ENCODE measurements at places on chromosomes 12 and 14.

- DNase-seq, result no peak
Observed at GRCh38 chr12:121576851-121577391, 3.9 kb downstream of the KDM2B start.

DNA sequence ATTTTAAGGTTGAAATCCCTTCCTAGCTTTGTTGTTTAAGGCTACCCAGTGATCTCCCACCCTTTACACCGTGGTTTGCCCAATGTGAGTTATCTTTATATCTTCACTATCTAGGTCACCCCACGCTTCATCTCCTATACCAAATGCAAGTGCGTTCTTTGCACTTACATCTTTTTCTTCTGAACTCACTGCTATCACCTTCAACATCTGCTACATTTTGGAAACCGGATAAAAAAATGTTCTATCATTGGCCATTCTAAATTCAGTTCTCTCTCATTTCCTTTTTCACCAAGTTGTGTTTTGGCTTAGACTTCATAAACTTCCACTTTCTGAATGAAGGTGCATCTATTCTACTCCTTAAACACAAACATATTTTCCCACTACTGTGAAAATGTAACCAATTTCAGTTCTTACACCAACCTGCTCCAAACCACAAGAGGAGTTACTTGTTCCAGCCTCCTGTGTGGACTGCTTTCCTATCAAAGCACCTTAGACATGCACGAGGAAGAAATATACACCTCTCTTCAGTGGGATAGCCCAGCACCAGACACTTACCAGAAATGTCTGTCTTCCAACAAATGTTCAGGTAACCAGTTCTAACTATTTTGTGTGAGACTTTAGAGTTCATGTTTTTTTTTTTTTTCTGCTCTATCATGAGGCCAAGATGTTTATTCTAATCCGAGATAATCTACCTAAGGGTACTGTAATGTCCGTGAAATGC lies 21.9 kb downstream of the CLEC9A start:
- DNase-seq, result no peak

DNA sequence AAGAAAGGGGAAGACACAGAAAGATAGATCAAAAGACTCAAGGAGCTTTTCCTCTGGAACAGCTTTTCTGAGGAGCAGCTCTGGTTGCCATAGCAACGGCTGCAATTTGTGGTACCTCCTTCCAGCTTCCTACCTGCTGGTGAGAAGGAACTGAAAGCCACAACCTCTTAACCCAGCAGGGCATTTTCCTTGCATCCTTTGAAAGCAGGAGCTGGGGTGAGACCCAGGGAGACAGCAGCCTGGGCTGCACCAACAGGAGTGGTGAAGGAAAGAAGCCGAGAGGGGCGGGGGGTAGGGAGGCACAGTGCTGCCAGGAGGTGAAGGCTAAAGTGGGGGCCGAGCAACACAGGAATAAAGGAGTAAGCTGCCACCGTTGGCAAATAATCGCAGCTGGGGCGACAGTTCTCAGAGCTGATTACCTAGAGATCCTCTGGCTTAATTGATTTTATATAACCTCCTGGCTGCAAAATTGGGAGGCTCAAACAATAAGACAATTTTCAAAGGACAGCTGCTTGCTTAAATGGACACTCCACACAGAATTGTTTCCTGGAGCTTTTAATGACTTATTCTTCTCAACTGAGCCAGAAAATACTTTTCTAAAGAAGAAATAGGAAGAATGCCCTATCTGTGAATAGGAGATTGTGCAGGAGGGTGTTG lies 129.4 kb downstream of the RPAP3 start:
- no peak for DNase-seq

- DNase-seq, result no peak
Observed at GRCh38 chr12:4483885-4484823, 38.5 kb upstream of the FGF6 start.

GRCh38 chr12:91395628-91396135 lies 213.1 kb upstream of the DCN start:
- no peak for DNase-seq

DNA sequence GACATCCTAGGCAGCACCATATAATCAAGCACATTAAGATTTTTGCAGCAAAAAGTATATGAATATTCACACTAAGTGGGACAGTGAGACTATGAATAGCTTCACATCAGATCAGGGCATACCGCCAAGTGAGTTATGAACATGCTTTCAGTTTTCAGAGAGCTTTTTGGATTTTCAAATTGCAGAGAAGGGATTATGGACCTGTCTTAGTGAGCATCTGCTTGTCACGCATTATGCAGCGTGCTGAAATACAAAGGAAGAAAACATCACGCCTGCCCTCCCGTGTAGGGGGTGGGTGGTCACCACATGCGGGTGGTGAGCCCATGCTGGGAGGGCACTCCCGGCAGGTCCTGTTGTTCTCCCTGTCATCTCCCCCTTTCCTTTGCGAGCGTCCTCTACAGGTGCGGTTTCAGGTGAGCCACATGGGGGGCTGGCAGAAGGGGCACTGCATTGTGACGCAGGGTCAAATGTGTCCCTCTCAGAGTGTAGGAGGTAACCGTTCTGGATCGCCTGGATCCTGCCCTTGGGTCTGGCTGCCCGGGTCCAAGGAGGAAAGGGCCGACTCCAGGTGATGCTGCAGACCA lies 42.6 kb downstream of the TRAF3 start:
- DNase-seq, result no peak

DNA sequence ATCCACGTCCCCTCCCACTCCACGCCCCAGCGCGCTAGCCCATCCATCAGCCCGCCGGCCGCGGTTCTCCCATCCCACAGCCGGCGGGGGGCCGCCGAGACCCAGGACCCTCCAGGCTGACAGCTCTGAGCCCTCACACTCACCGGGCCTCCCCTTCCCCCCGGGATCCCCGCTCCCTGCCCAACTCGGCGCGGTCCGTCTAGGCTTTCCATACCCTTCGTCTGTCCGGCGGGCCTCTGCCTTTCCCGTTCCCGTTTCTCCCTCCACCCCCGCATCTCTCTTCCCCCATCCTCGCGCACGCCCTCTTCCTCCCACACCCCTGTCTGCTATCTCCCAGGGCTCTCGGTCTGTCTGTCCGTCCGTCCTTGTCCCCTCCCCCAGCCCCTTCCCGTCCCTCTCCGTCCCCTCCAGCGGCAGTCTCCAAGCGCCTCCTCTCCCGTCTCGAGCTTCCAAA lies 726 bp downstream of the ZFHX2 start:
- DNase-seq, result no peak

GRCh38 chr12:88472775-88473174 lies 107.5 kb downstream of the KITLG start:
- no peak for DNase-seq

- DNase-seq, result no peak
Observed at GRCh38 chr12:97630875-97631274, 168.3 kb downstream of the RMST start.

DNA sequence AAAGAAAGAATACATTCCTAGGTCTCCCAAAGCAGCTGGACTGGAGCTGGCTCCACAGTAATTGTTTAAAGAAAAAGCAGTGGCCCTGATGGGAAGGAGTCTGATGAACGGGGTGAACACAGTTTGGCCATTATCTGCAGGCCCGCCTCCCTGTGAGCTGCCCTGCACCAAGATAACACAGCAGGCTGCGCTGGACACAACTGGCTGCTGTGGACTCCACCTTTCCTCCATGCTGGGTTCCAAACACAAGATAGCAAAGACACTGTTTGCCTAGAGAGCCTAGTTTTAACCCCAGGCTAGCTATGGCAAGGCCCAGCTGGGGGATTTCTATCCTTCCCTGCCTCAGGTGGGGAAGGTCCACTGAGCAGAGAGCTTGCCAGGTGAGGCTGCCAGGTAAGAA lies 34.6 kb downstream of the ZFP36L1 start:
- DNase-seq, result no peak

DNA sequence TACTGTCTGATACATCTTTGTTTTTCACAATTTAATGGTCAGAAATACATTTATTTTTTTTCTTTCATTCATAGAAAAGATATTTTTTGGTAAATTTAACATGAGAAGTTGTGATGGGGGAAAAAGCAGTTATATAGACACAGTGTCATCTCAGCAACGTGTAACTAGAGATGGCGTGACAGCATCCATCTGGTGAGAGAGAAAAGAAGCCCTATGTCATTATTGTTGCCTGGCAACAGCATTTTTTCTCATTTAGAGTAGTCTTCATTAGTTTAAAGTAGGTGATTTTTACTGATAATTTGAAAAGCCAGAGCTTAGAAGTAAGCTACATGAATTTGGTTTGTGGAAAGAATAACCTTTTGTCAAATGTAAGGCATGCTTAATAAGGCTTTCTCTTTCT lies 128.6 kb downstream of the ACSS3 start:
- DNase-seq, result no peak

DNA sequence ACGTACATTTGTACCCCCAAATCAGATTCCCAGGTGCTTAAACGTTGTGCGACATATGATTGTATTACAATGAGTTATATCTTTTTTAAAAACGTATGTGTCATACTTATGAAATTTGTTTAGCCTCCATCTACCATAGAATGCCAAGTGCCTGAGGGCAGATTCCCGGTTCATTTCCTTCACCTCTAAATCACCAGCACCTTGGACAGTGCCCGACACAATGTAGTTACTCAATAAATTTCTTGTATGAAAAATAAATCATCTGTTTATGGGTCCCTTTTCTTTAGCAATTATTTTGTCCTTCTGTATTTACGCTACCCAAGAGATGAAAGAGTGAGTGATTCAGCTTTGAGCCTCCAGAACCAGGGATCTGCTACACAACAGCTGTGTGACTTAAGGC lies 157.4 kb downstream of the TBX5 start:
- no peak for DNase-seq

DNA sequence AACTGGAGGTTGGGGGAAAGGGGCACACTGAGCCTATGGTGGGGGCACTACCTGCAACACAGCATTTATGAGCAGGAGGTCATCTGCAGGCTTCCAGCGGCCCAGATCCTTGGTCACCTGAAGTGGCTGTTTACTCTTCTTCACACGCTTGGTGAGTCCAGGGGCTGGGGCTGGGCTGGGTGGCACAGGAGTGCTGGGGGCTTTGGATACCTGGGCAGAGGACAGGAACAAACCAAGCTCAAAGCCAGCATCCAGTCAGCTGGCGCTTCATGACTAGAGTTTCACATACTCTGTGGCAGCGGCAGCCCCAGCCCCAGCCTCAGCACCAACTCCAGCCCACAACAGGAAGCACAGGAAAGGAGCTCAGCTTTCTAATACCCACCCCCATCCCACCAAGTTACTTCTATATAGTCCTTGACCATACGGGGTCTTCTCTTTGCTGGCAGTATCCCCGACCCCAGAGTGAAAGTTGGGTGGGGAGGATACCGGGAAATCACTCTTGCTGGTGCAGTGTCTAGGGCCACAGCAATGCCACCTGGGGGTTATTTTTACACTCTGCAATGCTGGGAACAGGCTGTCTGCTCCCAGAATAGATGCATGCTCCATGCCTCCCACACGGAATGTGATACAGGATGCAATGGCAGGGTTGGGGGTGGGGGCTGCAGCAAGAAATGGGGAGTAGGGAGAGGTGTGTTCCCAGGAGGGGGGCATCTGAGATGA lies 3.1 kb downstream of the MCRS1 start:
- DNase-seq, result no peak

DNA sequence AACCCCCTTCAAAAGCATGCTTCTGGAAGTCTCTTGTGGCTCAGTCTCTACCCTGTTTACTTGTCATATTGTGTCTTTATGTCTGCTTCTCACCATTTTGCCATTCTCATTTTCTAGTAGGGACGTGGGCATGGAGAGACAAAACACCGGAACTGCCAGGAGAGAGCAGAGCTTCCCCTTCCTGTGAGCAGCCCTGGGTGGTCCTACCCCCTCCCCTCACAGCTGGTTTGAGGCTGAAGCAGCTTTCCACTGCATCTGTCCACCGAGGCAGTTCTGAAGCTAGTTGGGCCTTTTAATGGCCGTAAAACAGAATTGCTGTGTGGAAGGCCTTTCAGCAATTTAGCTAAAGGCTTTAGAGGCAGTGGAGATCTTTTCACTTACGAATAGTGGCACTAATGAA lies 77.0 kb downstream of the PELI2 start:
- DNase-seq, result no peak

DNA sequence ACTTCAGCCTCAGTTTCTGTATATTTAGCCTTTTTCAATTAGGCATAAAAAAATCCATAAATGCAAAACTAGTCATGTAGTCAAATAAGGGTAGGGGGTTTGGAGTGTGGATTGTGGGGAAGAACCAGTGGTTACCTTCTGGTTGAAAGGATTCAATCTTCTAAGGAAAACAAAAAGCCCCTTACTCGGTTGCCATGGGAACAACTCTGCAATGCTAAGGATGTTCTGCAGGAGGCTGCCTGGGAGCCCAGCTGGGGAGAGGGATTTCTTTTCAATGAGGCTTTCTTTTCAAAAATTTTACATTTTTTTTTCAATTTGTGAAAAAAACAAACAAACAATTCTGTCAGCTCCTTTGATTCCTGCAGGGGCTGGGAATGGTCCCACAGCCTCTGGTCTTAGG lies 67.2 kb downstream of the SLC8A3 start:
- DNase-seq, result no peak

GRCh38 chr14:94364964-94365363 lies 23.4 kb downstream of the SERPINA1 start:
- DNase-seq, result no peak

DNA sequence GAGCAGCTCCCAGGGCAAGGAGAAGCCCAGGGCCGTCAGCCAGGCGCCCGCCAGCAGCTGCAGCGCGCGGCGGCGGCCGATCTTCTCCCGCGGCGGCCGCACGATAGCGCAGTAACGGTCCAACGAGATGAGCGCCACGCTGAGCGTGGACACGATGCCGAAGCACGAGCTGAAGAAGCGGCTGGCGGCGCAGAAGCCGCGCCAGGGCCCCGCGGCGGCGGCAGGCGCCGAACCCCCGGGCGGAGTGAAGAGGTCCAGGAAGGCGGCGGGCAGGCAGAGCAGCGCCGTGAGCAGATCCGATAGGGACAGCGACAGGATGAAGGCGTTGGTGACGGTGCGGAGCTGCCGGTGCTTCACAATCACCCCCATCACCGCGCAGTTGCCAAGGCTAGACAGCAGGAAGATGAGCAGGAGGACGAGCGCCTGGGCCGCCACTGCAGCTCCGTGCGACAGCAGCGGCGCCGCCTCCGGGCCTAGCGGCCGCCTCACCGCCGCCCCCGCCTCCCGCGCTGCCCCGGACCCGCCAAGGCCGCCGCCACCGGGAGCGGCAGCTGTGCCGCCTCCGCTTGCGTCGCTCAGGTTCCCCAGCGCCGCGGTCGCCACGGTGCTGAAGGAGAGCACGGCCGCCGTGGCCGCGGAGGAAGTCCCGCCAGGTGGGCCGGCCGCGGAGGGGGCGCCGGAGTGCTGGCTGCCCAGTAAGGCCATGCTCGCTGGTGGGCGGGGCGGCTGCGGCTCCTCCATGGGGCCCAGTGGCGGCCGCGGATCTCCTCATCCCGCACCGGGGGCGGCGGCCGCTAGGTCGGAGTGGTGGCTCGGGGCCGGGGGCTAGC lies 479 bp downstream of the GPR135 start:
- peak; percentile 32 for DNase-seq

- DNase-seq, result no peak
Observed at GRCh38 chr14:47261350-47261749, 414.1 kb downstream of the MDGA2 start.

DNA sequence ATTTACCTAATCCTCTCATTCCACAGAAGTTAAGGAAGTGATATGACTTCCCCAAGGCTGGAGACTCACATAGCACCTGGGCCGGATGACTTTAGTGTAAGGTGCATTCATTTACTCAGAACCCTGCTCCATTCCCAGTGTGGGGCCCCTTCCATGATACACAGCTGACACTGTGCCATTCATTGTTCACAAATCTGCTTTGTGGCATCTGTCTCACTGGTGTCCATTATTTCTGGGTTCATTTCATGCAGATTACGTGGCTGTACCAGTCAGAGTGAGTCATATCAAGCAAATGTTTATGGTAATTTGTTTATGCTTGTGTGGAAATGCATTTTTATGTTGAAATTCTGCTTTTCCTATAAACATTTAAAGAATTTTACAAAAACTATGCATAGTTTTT lies 5.2 kb downstream of the ANO4 start:
- no peak for DNase-seq

GRCh38 chr14:68783408-68784225 lies 9.2 kb downstream of the ZFP36L1 start:
- DNase-seq, result no peak
